ENCODE measurements at places on chromosomes 2 and 18. TPM values are rescaled to one million over a fixed set of nuclear protein-coding genes. Genes with fewer than 3 reads are reported as not detected.

DNA sequence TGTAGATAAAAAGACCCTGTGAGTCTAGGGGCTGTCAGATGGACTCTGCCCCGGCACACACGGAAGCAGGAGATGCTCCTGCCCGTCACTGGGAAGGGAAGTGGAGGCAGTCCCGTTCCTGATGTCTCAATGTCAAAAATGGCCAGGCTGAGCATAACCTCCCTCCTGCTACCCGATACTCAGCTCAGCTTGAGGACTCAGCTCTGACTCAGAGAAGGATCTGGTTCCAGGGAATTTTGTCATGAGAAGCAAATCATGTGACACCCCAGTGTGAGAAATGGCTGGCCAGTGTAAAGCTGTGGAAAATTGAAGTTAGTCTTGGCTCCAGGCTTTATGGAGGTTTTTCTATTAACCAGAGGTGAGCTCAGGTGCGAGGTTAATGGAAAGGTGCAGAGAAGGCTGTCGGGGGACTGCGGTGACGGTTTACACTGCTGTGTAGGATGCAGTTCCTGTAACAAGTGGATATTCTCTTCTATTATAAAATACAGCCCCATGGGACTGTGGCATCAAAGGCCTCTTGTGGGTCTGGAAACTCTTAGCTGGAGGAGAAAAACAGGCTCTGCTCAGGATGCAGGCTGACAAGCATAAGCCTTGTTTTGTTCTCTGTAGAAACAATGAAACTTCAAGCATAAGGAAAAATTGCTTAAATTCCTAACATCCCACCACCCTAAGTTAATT, 24.7 kb upstream of the AGAP1 start:
- no peak for DNase-seq

DNA sequence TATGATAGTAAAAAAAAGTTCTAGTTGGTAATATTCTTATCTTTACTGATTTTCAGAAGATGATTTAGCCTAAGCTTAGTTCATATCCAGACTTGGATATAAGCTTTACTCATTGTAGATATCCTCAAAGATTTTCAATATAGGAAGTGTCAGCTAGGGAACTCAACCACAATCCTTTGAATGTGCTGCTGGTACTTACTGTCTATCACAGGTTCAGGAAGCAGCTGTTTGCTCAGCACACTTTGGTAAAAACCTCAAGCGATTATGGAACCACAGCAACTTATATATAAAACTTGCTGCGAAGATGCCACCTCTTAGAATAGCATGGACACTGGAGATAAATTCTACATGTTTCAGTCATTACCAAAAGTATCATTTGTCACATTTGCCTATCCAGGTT, 60.1 kb upstream of the TNFRSF11A start:
- no peak for DNase-seq

GRCh38 chr2:9705196-9705595, 74.4 kb upstream of the YWHAQ start:
- no peak for DNase-seq

DNA sequence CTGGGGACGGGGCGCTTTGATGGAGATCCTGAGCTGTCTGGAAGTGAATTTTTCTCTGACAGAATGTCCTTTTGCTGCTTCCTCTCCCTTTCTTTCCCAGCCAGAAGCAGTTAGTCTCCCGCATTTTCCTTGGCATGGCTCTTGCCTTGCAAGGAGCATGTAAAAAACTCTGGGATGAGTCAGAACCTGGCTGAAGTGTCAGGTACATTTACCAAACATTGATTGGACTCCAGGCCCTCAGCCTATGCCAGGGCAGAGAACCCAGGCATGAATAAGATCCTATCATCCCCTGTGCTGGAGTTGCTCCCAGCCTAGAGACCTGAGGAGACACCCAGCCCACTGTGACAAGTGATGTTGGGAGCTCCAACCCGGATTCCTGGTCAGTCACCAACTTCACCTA, 21.6 kb downstream of the STON1 start:
- peak; percentile 2 for DNase-seq

DNA sequence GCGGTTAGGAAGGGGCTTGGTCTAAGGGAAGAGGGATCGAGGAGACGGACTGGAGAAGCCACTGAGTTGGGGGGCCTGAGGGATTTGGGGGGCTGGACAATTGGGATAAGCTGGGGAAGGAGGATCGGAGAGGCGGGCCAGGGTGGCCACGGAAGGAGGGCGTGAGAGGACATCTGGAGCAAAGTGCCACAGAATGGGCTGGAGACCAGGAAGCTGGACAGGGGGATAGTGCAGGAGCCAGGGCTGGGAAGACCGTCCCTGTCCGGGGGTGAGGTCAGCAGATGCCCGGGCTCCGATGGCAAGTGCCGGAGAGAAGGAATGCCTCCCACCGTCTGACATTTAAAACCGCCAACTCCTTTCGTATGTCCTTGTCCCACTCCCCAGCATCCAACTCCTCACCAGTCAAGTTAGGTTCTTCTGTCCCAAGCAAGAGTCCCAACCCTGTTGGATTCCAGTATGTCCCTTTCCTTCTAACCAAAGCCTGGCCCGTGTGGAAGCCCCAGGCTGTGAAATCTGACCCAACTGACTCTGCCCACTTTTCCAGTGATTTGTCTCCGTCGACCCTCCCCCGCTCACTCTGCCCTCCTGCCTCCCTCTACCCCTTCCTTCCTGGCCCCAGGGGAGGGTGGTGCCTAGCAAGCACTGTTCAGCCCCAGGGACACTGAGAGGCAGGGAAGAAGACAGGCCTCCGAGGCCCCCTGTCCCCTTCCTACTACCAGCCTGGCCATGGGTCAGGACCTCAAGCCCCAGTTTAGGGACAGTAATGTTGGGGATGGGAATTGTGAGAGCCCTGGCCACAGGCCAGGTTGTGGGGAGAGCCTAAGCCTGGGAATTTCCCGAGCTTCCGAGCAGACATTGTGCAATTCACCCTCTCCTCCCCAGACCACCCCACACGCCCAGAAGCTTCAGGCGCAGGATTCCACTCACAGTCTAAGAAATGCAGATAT, 31.5 kb upstream of the TMBIM1 start:
- no peak for DNase-seq

DNA sequence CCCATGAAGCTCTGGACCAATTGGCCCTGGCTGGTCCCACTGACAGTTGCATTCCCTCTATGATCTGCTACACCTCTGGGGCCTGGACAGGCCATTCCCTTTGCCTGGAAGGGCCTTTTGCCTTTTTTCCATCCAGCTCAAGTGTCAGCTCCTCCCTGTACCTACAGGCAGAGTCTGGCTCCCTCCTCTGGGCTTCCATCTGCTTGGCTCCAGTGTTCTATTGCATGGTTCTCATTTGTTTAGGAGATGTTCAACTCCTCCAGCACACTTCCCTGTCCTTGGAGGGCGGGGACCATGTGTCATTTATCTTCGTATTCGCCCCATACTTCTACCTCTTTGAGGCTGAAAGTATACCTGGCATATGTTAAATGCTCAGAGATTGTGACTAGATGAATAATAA, 61.1 kb downstream of the PRKCE start:
- DNase-seq, result no peak

- no peak for DNase-seq
Measured at GRCh38 chr2:205407984-205408383, 274.3 kb upstream of the NRP2 start.

GRCh38 chr2:227529871-227530270, 57.9 kb downstream of the AGFG1 start:
- no peak for DNase-seq

DNA sequence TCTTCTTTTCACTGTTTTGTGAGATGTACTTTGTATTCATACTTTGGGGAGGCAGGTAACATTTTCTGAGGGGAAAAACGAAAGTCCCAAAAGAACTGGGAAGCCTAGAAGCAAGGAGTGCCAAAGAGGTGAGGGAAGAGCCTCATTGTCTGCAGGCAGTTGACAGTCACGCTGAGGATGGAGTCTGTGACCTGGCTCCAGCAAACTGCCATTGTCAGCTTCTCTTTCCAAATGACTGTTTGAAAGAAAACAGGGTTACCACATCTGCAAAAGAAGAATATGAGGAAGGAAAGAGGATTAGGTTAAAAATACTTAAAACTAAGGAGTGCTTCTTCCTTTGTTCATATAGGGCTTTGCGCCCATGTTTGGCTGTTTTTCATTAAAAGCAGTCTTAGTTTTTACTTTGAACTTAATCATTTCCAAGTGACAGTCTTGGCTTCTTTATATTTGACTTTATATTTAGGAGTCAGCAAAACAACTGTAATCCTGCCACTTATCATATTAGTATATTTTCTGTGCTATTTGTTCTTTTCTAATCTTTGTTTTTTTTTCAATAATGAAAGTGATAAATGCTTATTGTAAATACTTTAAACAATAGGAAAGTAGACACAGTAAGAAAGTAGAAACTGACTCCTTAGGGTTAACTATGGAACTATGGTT, 35.0 kb downstream of the CERS6 start:
- no peak for DNase-seq

The PKDCC gene
- polyA plus RNA-seq, result 0.05 TPM

The FHOD3 gene
- polyA plus RNA-seq, result 6.9 TPM

The PSMA8 gene
- not detected for polyA plus RNA-seq

The TSPYL6 gene
- not detected for polyA plus RNA-seq

The NT5DC4 gene
- 0.07 TPM for polyA plus RNA-seq

The RAX gene
- polyA plus RNA-seq, result not detected
